ENCODE measurements at places on chromosomes 16 and 17. TPM values are rescaled to one million over a fixed set of nuclear protein-coding genes. Genes with fewer than 3 reads are reported as not detected.

The TIMP2 gene
- total RNA-seq: 190 TPM

The MMP2 gene
- 13.1 TPM for total RNA-seq

The SLC16A5 gene
- total RNA-seq: 27.5 TPM

The CRHR1 gene
- 0.09 TPM for total RNA-seq

The CTRB1 gene
- total RNA-seq: not detected

The KRT15 gene
- 2.5 TPM for total RNA-seq

The RDM1 gene
- 2.4 TPM for total RNA-seq

The EVPL gene
- total RNA-seq: 17.7 TPM

The HSD17B1 gene
- 1.6 TPM for total RNA-seq

The COG1 gene
- total RNA-seq: 22.3 TPM

The TACO1 gene
- total RNA-seq: 54.7 TPM

The PRSS21 gene
- not detected for total RNA-seq

The MFAP4 gene
- not detected for total RNA-seq

The CDRT15 gene
- total RNA-seq: not detected

The C16orf86 gene
- not detected for total RNA-seq

The DHRS7C gene
- not detected for total RNA-seq

The CORO6 gene
- total RNA-seq: 4.7 TPM

The LGALS9B gene
- total RNA-seq: not detected

The KREMEN2 gene
- 2.5 TPM for total RNA-seq

The SLC52A1 gene
- 0.54 TPM for total RNA-seq

Measured in A549 treated with Hydrocortisone at 1 μM for 4 hours (cell line).